ENCODE measurements at places on chromosomes 2 and 18.

DNA sequence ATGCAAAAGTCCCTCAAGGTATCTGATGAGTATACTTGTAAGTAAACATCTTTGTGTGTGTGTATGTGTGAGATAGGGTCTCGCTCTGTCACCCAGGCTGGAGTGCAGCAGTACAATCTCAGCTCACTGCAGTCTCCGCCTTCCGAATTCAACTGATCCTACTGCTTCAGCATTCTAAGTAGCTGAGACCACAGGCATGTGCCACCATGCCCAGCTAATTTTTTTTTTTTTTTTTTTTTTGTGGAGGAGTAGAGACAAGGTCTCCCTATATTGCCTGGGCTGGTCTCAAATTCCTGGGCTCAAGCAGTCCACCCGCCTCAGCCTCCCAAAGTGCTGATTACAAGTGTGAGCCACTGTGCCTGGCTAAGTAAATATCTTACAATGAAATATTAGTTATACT is 23.2 kb downstream of the ADAM17 start:
- DNase-seq: no peak

DNA sequence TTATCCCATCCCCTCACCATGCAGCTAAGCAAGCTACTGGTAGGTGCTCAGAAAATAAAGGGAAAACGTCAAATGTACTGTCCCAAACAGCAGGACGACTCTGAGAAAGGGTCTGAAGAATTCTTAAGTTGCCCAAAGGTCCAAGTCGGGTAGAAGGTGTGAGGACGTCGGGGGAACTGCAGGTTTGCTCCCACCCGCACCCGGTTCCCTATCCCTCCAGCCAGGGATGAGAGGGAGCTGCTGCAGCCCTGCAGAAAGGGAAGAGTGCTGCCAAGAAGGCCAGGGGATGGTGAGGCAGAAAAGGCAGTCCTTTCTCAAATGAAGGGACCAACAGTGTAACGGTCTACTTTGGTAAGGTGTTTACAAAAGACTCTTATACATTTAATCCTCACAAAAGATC is 6.9 kb upstream of the UCN start:
- DNase-seq: no peak

- DNase-seq: no peak
Observed at GRCh38 chr2:70967189-70967588, 11.2 kb upstream of the ANKRD53 start.

DNA sequence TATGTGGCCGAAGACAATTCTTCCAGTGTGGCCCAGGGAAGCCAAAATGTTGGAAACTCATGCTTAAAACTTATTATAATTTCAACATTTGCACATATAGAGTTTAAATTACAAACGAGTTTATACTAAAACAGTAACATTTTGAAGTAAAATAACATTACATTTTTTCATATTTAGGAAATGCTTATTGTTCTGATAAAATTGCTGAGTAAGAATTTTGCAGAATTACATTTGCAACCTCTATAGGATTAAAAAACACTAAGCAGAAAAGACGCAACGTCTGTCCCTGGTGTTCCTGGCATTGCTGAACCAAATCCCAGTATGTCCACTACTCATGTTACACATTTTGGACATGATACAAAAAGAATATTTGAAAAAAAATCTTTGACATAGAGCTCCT is 1241.2 kb downstream of the SUCLG1 start:
- no peak for DNase-seq

DNA sequence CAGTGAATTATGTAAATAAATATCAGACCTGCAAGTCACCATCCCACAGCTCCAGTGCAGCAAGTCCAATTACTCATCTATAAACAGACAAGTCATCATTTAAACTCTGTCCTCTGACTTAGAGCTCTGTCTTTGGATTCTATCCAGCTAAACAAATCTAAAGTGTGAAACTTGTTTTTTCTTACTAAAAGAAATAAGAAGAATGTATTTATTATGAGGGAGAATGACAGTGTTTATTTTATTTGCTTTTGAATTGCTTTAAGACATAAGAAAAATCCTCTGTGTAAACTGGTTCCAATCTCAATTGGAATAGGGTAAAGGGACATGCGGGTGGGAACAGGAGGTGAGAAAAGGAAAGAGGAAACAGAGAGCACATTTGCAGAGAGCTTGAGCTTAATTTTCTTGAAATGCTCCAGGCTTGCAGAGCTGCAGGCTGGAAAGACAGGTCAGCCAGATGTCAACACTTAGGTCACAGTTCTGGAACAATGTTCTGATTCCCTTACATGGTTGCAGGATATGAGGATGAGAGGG is 355.8 kb downstream of the MEIS1 start:
- no peak for DNase-seq

GRCh38 chr2:5070257-5070656 is 621.9 kb upstream of the SOX11 start:
- DNase-seq: no peak

DNA sequence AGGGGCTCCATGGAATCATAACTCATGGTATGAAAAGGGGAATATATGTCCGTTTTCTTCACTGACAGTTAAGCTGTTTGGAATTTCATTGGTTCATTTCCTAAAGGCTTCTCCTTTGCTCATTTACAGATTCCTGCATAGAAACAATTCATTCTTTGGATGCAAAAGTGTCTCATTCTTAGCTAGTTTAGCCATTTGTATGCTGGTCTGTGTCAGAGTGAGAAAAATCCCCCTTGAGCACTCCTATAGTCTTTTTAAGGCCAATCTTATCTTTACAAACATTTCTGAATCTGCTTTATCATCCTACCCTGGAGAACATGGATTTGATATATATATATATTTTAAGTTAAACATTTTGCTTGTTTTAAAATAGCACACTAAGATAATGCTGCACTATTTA is 1260.9 kb upstream of the NRXN1 start:
- DNase-seq: no peak

GRCh38 chr2:241741016-241741415 is 6.6 kb downstream of the D2HGDH start:
- no peak for DNase-seq

DNA sequence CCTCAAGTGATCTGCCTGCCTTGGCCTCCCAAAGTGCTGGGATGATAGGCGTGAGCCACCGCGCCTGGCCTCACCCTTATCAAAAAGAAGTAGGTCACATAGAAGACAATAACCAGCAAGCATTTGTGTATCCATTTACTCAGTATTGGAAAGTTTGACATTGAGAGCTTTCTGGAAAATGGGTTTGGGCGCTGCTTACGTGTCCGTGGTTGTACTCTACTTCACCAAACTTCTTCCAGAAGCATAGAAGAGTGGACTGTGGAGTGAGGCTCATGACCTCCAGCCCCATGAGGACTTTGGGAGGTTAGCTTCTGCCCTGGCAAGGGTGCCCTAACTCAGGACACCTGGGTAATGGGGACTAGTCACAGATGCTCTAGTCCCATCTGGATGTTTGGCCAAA is 3.7 kb upstream of the ODC1 start:
- DNase-seq: no peak

GRCh38 chr2:58852243-58852642 is 611.1 kb upstream of the FANCL start:
- no peak for DNase-seq

- no peak for DNase-seq
Observed at GRCh38 chr2:240232264-240232915, 91.9 kb upstream of the OTOS start.

GRCh38 chr2:39452396-39452795 is 15.3 kb upstream of the MAP4K3 start:
- DNase-seq: no peak

Data from stimulated activated CD8-positive, alpha-beta memory T cell treated with anti-CD3 and anti-CD28 coated beads, Interleukin-7, amount 100 ng/mL, for 24 hours (primary cell).